ENCODE measurements at places on chromosomes 2 and 18.

DNA sequence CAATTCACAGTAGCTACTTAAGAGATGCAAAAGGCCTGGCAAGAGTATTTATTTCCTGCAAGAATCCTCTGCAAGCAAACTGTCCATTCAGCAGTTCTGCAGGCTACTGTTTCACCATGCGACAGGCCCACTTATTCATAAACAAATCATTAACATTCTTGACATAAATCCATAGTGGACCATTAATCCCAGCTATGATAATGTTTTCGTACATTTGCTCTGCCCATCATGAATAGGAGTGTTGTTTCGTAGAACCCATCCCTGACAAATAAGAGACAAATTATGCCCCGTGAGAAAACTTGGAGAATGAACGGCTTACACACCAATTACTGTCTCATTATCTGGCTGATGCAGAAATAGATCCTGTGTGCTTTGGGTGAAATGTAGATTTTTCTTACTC is 65.4 kb downstream of the PID1 start:
- DNase-seq = peak; percentile 11

DNA sequence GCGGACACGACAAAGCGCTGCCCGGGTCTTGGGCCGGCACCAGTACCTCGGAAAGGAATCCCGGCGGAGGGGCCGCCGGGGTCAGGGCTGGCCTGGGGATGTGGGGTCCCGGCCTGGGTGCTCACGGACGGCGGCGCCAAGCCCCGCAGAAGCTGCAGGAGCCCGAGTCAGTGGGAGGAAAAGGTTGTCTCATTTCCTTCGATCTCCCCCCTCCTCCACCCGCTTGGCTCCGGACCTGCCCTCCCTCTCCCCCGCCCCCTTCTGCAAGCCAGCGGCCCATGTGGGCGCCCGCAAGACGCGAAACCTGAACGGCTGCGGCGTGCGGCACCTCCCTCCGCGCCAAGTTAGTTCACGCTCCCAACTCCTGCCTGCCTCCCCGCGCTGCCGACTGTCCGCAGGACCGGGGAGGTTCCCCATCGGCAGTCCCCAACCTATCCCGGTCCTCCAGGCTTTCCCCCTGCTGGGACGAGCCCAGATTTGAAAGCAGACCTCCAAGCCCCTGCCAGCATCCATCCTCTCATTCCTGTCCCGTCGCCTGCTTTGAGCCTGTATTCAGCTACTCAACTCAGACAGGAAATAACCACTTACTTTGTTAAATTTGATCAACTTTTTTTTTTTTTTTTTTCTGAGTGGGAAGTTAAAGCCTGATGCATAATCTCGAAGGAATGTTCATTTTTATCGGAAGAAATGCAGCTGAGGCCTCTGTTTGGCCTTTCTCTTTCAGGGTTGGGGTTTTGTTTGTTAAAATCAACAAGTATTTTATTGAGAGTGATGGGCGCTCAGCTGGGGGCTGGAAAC is at the start of gene EVA1A:
Gene EVA1A (minus strand): TSS at position 172 of the 798 bp plus-strand sequence. CDS start 42,799 bp downstream, outside the sequence.
- DNase-seq = peak; percentile 58

DNA sequence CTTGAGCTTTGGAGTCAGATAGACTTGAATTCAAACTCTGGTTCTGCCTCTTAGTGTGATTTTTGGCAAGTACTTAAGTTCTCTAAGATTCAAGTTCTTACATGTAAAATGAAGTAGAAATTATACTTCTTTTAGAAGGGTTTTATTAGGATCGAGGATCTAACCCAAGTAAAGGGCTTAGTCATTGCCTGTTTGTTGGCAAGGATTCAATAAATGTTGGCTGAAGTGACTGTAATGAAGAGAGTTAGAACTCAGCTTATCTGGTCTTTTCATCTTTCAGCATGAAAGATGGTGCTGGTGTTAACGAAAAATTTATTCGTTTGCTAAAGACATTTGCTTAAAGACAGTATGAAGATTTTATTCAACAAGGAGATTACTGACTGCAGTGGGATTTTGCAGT is 315.9 kb upstream of the THUMPD2 start:
- no peak for DNase-seq

DNA sequence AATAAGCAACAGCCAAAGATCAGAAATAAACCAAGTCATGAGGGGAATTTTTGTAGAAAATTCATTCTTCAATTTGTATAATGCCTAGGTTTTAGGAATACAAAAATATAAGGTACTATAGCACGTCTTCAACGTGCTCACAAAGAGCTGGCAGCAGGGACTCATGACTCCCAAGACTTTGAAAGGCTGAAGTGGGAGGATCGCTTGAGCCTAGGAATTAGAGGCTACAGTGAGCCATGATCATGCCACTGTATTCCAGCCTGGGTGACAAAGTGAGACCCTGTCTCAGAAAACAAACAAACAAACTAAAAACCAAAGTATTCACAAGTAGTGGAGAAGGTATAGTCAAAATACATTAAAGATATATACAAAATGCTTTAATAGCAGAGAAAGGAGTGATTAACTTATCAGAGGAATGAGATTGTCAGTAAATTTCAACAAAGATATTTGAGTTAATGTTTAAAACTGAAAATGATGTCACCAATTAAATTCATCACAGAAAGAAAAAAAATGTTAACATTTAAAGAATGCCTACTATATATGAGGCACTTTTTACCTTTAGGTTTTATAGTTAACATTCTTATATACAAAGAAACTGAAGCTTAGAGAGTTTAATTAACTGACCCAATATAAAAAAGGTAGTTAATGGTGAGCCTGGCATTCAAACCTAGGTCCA is 3.2 kb downstream of the WDR33 start:
- DNase-seq = no peak

DNA sequence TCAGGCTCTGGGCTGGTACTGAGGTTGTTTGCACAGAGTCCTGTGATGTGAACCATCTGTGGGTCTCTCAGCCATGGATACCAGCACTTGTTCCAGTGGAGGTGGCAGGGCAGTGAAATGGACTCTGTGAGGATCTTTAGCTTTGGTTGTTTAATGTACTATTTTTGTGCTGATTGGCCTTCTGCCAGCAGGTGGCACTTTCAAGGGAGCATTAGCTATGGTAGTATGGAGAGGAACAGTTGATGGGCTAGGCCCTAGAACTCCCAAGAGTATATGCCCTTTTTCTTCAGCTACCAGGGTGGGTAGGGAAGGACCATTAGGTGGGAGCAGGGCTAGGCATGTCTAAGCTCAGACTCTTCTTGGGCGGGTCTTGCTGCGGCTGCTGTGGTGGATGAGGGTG is 257.0 kb upstream of the GYPC start:
- no peak for DNase-seq

DNA sequence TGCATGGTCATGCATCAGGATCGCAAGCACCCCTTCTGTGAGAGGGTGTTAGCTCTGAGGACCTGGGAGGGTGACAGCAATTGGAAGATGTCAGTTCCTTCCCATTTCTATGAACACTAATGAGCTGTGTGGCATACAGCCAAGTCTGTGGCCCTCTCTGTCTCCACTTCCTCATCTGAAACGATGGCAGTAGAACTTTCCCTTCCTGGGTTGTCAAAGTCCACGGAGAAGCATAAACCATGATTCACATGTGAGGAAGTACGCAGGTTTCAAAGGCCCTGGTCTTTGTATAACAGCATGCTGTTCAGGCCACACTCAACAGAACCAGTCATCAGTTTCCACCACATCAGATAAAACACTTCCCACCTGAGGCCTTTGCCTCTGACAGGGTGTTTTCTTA is 167.4 kb upstream of the RAB6C start:
- DNase-seq = no peak

DNA sequence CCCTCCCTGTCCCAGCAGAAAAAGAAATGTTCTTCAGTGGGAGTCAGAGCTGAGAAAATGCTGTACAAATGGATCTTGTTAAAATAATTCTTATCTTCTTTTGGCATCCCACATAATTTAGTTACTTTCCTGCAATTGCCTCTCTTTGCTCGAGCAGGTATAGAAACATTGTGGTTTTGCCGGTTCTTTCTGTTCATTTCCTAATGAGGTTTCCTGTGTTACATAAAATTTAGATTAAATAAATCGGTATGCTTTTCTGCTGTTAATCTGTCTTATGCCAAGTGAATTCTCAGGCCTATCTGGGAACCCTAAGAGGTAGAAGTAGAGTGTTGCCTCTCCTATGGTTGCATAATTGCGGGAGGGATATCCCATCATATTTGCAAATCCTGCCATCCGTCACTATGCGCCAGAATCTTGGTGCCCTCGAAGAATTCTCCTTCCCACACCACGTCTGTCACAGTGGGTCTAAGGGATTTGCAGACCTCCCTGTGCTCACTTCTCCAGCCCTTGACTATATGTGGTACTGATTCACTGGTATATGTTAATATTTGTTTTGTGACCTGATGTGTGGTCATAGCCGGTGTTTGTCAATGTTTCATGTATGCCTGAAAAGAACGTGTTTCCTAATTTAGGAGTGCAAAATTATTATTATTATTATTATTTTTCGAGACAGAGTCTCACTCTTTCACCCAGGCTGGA is 12.2 kb upstream of the HDAC4 start:
- DNase-seq = no peak

GRCh38 chr2:25268139-25268538 is 73.6 kb downstream of the DNMT3A start:
- no peak for DNase-seq

GRCh38 chr2:72057308-72057707 is 90.4 kb downstream of the CYP26B1 start:
- DNase-seq = no peak

DNA sequence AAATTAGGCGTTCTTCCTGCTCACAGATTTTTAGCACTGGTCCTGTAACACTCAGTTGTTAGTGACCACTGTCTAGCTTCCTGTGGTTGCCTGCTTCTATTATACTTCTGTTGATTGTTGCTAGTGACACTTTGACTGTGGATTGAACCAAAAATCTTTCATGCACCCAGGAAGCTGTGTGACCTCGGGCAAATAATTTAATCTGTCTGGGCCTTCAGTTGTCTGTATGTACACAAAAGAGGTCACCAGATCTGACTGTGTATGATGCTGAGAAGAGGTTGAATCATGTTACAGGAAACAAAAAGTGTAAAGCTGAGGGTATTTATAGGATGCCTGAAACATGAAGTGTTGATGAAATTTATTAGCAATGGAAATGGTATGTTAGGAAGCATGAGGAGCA is 12.7 kb downstream of the ICOS start:
- DNase-seq = no peak

GRCh38 chr2:231348704-231349373 is 46.7 kb upstream of the B3GNT7 start:
- DNase-seq = no peak

- no peak for DNase-seq
Observed at GRCh38 chr18:35377875-35378573, 887 bp upstream of the ZNF396 start.

- DNase-seq = no peak
Observed at GRCh38 chr2:17388798-17389197, 129.4 kb downstream of the RAD51AP2 start.

DNA sequence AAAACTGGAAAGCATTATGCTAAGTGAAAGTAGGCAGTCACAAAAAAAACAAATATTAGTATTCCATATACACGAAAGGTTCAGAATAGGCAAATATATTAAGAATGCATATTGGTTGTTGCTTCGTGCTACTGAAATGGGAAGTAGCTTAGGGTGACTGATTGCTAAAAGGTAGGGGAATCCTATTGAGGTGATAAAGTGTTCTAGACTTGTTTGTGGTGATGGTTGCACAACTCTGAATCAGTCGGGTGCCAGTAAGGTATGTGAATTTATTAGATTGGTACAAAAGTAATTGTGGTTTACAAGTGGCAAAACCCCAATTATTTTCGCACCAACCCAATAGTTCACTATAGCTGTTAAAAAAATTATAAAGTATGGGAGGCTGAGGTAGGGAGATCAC is 20.7 kb downstream of the USP34 start:
- DNase-seq = no peak

DNA sequence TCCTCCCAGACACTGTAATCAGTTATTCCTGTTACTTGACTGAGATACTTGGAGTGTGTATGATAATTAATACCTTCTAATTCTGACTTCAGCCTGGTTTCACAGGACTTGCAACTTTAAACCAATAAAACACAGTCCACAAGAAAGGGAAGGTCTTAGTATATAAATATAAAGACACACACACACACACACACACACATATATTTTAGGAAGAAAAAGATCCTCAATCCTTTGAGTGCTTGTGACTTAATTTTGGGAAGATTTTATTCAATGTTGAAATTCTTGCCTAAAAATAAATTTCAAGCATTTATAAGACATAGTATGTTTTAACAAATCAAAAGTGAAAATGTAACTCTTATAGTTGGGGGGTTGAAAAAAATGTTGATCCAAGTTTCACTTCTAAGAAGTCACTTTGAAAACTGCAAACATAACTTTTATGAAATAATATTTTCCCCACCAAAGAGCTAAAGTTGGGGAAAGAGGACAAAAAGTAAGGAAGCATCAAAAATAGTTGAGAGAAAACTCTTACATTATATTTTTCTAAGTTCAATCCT is 824 bp upstream of the VPS54 start:
- no peak for DNase-seq

- DNase-seq = no peak
Observed at GRCh38 chr18:11279461-11279860, 130.1 kb upstream of the PIEZO2 start.

Data from NCI-H2081 (cell line).